ENCODE measurements at places on chromosomes 6 and 20. TPM values are rescaled to one million over a fixed set of nuclear protein-coding genes. Genes with fewer than 3 reads are reported as not detected.
A peak's percentile ranks its signal among the peaks of the same experiment; 100 is the strongest.

Gene KCTD20
- polyA plus RNA-seq = 22.0 TPM

Gene TIAM2
- 6.2 TPM for polyA plus RNA-seq

Gene IMPG1
- polyA plus RNA-seq = not detected

Gene SCGN
- not detected for polyA plus RNA-seq

Gene SLC18B1
- polyA plus RNA-seq = 24.8 TPM

- no peak overlapping the region for H3K4me3 ChIP-seq
- no peak overlapping the region for H3K27ac ChIP-seq
- H3K27me3 ChIP-seq = no peaks in the 10 kb centered on the region
- H3K4me1 ChIP-seq = peaks cover 7% of the 10 kb centered on the region
These were observed 63.6 kb downstream of the IPCEF1 start for GRCh38 chr6:154292855-154293519.

GRCh38 chr20:55095745-55096400 is 620.5 kb downstream of the DOK5 start:
- DNase-seq = peak; percentile 76
- peaks cover 15% of the 10 kb centered on the region for H3K4me1 ChIP-seq
- H3K4me3 ChIP-seq = no peak overlapping the region
- H3K27me3 ChIP-seq = no peaks in the 10 kb centered on the region
- H3K36me3 ChIP-seq = no peaks in the 10 kb centered on the region

- no peak for DNase-seq
- H3K4me1 ChIP-seq = peaks cover 5% of the 10 kb centered on the region
- H3K4me3 ChIP-seq = no peak overlapping the region
- no peak overlapping the region for H3K27ac ChIP-seq
- H3K36me3 ChIP-seq = no peaks in the 10 kb centered on the region
These were observed 64.5 kb upstream of the PMEPA1 start for GRCh38 chr20:57774111-57774880.

All from cardiac muscle cell (in vitro differentiated cells and primary cell).